A673 (cell line): ENCODE measurements at places on chromosomes 7 and 10.
A peak's percentile ranks its signal among the peaks of the same experiment; 100 is the strongest.

DNA sequence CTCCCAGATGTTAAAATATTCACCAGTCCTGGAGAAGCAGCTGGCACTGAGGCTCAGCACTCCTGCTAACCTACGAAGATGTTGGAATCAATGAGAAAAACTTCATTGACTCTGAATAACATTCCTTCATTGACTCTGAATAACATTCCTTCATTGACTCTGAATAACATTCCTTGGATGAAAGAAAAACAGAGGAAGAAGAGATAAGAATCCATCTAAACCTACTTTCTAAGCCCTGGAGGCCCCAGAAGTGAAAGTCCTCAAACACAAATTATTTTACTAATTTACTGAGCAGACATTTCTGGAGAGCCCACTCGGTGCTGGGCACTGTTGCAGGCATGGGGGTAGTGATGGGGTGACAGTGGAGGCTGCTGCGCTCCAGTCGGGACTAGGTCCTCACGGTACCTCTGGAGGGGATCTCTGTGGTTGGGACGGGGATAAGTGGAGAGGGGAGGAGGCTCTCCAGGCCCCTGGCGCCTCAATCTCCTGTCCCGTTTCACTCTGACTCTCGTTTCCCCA, 254.1 kb downstream of the WDR37 start:
- no peak for DNase-seq

DNA sequence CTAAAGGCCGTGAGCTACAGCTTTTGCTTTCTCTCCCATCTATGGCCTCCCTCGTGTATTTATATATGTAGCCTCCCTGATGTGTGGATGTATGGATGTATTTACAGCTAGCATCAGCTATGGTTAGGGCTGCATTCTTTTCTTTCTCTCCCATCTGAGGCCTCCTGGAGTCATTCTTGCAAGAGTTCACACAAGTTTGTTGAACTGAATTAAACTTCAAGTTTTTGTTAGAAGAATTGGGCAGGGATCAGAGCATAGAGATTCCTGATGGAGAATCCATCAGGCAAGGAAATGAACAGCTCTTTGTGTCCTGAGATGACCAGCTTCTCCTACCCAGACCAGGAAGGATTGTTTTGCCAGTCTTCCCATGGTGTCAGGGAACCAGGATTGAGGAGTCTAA, 60.3 kb downstream of the AHCYL2 start:
- DNase-seq: no peak

GRCh38 chr10:23693501-23693901, 254.6 kb downstream of the OTUD1 start:
- DNase-seq: peak; percentile 76

DNA sequence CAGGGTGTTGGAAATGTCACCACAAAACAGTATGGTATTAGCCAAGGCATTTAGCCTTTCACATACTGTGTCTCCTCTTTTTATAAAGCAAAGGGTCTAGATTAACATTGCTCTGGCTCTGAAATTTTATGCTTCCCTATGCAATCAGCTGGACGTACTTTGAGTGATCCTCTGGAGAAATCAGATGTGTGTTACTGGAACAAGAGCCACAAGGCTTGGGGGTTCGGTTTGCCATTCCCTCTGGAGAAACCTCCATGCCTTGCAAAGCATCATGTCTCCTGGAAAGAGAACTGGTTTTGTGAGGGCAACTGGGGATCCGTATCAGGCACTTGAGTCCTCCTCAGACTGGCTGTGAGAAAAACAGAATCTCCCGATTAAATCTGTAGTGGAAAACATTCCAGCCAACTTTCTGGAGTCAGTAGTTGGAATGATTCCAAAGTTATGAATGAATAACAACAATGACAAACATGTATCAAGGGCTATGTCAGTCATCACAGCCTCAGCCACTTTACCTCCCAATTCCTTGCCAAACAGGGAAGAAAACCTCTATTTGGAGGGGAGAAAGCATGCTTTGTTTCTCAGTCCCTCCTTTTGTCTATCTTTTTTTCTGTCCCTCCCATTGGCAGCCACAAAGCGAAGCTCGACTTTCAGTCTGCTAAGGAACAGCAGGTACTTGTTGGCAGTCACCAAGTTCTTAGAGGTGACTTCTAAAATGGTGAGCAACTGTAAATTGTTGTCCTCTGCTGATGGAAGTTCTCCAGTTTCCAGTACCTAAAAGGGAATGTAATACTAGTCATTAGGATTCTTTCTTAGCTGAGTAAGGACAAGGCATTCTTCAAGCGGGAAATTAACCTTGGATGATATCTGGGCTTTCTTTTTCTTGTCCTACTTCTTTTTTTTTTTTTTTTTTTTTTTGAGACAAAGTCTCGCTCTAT, 864.8 kb upstream of the AUTS2 start:
- DNase-seq: no peak

DNA sequence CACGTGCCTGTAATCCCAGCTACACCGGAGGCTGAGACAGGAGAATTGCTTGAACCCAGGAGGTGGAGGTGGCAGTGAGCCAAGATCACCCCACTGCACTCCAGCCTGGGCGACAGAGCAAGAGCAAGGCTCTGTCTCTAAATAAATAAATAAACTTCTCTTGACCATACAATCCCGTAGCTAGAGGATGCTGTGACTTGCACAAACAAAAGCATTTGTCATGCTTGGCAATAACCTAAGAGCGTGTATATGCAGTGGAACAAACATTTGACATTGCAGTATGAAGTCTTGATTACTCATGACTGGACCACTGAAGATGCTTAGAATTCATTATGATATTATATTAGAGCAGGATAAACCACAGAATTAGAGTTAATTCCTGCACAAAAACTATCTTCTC, 1.4 kb upstream of the C7orf57 start:
- DNase-seq: no peak

- no peak for DNase-seq
Observed at GRCh38 chr7:139893999-139894398, 64.9 kb downstream of the TBXAS1 start.

- no peak for DNase-seq
Observed at GRCh38 chr10:6522230-6522629, 57.8 kb downstream of the PRKCQ start.

- DNase-seq: no peak
Observed at GRCh38 chr7:157785486-157786186, 448.8 kb downstream of the DNAJB6 start.
